ENCODE measurements at places on chromosomes 11 and 22.
A peak's percentile ranks its signal among the peaks of the same experiment; 100 is the strongest.

DNA sequence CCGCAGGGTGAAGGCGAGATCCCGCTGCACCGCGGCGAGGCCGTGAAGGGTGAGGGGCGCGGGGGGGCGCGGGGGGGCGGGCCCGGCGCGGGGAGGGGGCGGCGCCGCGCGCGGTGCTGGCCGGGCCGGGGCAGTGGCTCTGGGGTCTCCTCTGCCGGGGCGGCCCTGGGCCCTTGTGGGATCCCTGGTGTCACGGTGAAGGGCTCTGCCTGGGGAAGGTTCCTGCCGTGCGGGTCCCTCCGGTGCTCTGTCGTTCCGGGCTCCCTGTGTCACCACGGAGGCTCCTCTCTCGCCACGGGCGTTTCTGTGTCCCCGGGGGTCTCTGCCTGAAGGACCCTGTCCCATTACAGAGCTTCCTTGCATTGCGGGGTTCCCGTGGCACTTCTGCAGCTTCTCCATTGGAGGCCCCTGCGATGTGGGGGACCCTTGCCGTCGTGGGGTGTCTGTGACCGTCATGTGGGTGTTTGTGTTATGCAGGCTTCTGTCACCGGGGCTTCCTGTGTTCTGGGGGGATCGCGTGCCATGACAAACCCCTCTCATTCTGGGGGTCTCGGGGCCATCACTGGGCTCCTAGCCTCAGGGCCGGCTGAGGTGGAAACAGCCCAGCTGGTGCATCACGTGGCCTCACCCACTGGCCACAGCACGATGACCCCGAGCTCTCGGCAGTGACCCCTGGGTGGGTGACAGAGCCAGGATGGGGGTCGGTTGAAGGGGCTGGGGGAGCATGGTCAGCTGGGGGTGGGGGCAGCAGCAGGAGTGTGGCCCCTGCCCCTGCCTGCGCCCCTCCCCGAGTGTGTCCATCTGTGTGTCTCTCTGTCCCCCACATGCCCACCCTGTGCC is 25.3 kb downstream of the SHANK3 start:
- no peak for DNase-seq

DNA sequence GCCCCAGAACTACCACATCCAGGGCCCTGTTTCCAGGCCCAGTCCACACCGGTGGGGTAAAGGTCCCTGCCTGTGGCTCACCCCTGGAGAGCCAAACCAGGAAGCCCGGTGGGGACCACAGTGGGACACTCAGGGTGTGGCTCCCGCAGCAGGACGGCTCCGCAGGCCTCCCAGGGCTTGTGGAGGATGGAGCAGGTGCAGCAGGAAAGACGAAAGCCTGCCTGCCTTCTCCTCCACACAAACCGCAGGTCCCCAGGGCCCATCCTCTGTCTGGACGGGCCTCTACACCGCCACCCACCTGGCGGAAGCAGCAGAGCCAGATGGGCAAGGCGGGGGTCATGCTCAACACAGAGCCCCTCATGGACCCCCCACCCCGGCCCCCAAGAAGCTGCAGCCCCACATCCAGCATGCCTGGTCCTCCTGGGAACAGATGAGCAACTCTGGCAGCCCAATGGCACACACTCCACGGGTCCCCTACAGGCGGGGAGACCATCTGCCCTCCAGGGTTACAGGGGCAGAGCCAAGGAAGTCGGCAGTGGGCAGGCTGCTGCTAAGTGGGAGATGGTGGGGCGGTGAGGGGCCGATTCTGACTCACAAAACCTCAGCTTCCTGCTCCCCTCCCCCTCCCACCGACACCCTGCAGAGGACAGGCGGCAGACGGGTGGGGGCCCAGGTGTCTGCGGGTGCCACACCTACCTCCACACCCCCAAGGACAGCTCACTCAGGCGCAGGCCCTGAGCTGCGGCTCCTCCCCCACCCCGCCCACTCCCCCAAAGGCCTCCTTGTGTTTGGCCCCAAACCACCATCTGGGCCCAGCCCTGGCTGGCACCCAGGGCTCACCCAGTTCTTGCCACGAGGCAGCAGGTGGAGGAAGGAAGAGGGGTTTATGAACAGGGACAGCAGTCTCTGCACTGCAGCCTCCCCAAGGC is 5.2 kb downstream of the SBF1 start:
- peak; percentile 97 for DNase-seq

DNA sequence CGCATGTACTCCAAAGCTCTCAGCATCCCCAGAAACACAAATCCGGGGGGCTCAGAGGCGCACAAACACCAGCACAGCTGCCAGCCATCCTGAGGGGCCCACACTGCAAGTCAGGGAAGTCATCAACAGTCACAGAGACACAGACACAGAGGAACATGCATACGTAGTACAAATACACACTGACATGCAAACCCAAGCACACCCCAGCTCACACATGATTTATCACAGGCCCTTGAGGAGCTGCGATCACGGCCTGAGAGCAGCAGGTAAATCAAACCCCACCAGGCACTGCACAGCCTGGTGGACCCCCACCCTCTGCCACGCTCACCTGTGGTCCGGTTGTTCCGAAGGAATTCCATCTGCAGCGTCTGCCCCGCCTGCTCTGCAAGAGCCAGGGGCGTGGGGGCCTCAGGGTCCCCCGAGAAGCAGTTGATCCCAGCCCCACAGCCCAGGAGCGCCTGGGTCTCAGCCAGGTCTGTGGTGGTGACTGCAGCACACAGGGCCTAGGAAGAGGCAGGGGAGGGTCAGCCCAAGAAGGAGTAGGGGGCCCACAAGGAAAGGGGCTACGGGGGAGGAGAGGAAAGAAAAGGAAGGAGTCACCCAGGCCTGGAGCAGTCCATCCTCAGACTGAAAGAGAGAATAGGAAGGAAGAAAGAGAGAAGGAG is 28.5 kb upstream of the PDE2A start:
- DNase-seq, result no peak

GRCh38 chr22:36383110-36383581 is 4.6 kb downstream of the MYH9 start:
- DNase-seq, result no peak

GRCh38 chr11:64396079-64396591 is 37.2 kb downstream of the RPS6KA4 start:
- no peak for DNase-seq

DNA sequence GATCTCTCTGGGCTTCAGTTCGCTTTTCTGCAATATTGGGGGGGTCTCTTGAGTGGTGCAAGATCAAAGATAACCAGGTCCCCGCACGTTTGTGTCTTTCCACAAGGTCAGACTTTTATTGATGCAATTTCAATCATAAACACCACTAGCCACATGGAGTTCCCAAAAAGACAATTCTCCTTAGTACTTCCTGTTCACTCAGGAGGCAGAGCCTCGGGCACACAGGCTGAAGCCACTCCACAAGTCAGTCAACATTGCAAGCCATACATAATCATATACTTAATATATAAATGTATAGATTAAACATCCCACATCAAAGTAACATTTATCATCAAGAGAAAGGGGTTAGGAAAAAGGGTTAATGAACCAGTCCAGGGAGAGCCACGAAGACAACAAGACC is 12.0 kb downstream of the ST14 start:
- no peak for DNase-seq

DNA sequence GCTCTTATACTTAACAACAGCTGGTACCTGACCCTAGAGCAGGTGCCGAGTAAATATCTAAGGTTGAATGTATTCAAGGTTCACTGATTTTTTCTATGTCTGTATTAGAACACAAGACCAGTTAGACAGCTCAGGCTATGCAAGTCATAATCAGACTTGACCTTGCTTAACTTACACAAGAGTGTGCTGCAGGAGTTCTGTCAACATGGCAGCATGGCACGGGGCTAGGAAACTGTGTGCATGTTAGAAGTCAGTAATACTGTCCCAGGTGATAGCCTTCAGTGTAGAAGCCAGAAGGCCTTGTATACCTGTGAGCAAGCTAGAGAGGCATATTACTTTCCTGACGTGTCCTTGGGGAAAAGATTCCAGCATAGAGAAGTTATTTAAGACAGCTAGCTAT is 253.1 kb downstream of the FAT3 start:
- no peak for DNase-seq

- DNase-seq, result no peak
Measured at GRCh38 chr11:45348729-45349128, 62.6 kb upstream of the SYT13 start.

DNA sequence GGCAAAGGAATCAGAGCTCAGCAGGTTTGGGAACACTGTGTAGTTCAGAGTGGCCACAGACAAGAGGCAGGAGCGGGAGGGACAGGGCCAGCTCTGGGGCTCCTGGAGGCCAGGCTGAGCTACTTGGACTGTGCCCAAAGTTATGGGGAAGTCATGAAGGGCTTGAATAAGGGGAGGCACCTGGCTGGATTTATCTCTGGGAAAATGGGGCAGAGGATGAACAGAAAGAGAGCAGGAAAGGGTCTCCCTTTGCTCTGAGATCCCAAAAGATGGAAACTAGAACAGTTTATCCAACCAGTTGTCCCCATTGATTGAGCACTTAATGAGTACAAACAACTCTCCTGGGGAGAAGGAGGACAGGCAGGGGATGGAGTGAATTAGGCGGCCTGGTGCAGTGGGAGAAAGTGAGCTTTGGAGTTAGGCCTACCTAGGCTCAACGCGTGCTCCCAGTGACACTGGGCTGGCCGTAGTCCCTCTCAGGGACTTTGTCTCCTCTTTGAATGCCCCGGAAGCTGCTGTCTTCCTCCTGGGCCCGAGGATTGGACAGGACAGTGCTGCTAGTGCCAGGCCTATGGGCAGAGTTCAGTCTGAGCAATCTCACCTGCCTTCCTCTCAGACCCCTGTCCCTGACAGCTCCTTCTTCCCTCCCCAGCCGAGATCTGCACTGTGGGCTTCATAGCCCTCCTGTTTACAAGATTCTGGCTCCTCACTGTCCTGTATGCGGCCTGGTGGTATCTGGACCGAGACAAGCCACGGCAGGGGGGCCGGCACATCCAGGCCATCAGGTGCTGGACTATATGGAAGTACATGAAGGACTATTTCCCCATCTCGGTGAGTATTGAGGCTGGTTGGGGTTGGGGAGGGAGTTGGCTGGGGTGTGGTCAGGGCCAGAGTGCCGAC is 2.0 kb downstream of the MOGAT2 start:
- no peak for DNase-seq

- DNase-seq, result no peak
Measured at GRCh38 chr22:22949953-22950352, 62.3 kb downstream of the IGLL5 start.

DNA sequence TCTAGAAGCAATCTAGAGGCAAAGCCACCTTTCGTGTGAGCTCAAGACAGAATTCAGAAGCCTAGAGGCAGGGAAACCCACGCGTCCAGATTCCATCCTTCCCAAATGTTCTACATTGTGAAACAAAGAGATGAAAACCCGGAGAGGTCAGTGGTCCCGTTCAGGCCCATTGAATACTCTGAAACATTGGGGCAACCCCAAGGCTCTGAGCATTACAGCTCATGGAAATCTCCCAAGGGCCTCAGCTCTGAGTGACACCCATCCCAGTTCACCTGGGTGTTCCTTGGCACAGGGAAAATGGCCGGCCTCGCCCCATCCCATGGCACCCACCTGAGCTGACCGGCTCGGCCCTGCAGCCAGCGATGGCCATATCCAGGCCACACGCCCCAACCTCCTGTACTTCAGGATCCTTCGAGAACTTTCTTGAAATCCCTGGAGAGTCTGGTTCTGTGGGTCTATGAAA is 128.6 kb upstream of the FGF3 start:
- no peak for DNase-seq

- no peak for DNase-seq
Measured at GRCh38 chr22:27624042-27624441, 177.5 kb downstream of the MN1 start.

DNA sequence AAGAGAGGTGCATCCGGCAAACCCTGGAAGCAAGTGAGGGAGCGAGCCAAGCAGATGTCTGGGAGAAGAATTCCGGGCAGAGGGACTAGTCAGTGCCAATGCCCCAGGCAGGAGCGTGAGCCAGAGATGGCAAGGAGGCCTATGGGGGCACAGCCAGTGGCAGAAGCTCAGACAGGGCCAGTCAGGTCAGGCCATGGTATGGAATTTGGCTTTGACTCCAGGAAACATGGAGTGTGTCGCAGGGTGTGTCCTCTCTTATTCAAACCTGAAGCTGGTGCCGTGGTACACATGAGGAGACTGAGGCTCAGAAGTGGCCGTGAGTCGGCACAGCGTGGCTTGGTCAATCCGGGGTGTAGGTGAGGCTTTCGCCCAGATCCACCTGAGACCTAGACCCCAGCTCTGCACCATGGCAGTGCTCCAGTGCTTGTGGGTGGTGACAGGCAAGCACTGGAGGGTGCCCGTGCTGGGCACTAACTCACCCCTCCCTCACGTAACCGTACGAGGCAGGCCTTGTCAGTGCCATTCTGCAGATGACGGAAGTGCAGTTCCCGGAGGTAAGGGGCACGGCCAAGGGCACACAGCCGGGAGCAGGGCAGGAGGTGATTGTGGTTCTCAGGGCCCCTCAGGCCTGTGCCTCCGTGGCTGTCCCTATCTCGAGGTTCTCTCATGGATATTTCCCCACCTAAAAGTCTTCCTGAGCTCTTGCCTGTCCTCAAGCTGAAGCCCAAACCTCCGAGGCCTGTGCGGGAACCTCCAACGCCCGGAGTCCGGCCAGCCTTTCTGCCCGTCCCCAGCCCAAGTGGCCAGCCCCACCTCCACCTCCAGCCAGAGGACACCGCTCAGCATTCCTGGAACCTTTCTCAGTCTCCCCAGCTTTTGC is 10.6 kb upstream of the SPI1 start:
- DNase-seq, result no peak

DNA sequence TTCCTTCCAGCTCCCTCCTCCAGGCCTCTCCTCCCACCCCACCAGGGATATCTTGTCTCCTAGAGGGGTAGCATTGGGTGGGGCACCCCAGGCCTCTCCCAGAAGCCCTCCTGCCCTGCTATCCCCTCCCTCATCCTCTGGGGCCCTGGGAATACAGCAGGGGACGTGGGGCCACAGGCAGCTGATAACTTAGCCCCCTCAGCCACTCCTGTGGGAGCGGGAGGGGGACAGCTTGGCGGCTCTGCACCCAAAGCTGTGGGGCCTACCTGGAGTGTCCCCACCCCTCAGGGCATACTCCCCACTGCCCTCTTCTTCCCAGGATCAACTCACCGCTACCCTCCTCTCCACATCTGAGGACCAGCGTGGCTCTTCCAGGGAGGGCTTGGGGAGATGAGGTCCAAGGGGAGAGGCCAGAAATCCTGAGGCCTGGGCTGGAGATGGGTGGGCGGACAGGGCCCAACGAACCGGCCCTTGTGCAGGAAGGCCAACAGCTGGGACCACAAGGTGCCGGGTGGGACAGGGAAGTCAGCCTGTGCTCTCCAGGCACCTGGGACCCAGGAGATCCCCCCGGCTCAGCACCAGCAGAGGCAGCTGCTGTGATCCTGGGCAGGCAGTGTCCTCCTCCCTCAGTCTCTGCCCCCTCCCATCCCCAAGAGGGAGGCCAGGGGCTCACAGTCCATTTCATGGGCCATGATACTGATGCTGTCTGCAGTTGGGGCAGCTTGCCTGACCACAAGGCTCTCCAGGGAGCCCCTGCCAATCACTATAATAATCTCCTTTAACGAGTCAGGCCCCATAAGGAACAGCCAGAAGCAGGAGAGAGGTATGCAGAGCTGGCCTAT is 23.2 kb downstream of the NEAT1 start:
- no peak for DNase-seq

GRCh38 chr11:128568166-128568778 is 19.1 kb downstream of the ETS1 start:
- DNase-seq, result no peak

DNA sequence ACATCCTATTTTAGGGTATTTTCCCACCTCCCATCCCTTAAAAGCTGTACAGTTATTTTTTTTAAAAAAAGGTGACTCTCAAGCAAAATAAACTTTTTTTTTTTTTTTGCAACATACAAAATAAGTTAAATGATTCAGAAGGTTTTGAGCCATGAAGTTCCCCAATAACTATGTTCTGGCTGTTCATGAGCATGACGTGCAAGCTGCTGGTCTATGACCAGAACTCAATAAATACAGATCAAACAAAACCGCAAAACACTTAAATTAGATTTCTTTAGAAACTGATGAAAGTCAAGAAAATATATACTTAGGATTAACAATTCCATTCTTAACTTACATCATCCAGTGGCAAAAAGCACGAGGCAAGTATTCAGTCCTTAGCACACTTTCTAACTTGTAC is 24.1 kb upstream of the CLNS1A start:
- no peak for DNase-seq

Data from stimulated activated CD8-positive, alpha-beta memory T cell treated with anti-CD3 and anti-CD28 coated beads, Interleukin-7, amount 100 ng/mL, for 4 hours (primary cell).